ENCODE measurements at places on chromosomes 11 and 22. TPM values are rescaled to one million over a fixed set of nuclear protein-coding genes. Genes with fewer than 3 reads are reported as not detected.

Gene NELL1
- not detected for total RNA-seq

Gene C1QTNF4
- total RNA-seq = not detected

Gene APOL1
- total RNA-seq = 13.4 TPM

Gene OR52N2
- total RNA-seq = not detected

Gene GGT5
- 3.7 TPM for total RNA-seq

Gene OR52E5
- not detected for total RNA-seq

Gene PGA3
- not detected for total RNA-seq

Gene PRDM11
- 9.6 TPM for total RNA-seq

Gene APOA1
- total RNA-seq = not detected

Gene PGA5
- total RNA-seq = not detected

Gene KCNK7
- total RNA-seq = 0.22 TPM

Gene MS4A6E
- total RNA-seq = not detected

Gene VPREB1
- total RNA-seq = not detected

Gene FEN1
- 96.6 TPM for total RNA-seq

Gene KRTAP5-9
- total RNA-seq = not detected

Gene INS
- not detected for total RNA-seq

Gene ARHGEF17
- total RNA-seq = 14.0 TPM

Gene ART5
- not detected for total RNA-seq

Gene TSSK2
- total RNA-seq = not detected

Gene LINC01488
- not detected for total RNA-seq

Gene MS4A7
- total RNA-seq = not detected

Gene RASL10A
- total RNA-seq = 0.67 TPM

Gene OR5M10
- total RNA-seq = not detected

Gene MUC5AC
- 2.7 TPM for total RNA-seq

Gene NLRP14
- total RNA-seq = not detected

Gene MS4A12
- not detected for total RNA-seq

Gene KCNE3
- not detected for total RNA-seq

Gene IGLL1
- not detected for total RNA-seq

Gene TUBA8
- 0.50 TPM for total RNA-seq

Gene CSNK2A3
- total RNA-seq = 1.9 TPM

Gene BEST1
- total RNA-seq = 2.3 TPM

Gene ISX
- not detected for total RNA-seq

Gene ACTN3
- not detected for total RNA-seq

Gene TMPRSS5
- total RNA-seq = 0.09 TPM

Gene FOLR3
- total RNA-seq = 0.45 TPM

Gene CNIH2
- total RNA-seq = 0.88 TPM

Gene CDHR5
- total RNA-seq = 0.04 TPM

Gene NCR3LG1
- 2.0 TPM for total RNA-seq

Gene ART1
- total RNA-seq = not detected

Gene NAALAD2
- total RNA-seq = not detected

Gene SCUBE2
- total RNA-seq = 0.44 TPM

Gene KCNQ1
- 0.74 TPM for total RNA-seq

Gene TMEM121B
- total RNA-seq = 0.21 TPM

Gene TBX1
- total RNA-seq = 5.7 TPM
